Activated naive CD8-positive, alpha-beta T cell treated with anti-CD3 and anti-CD28 coated beads for 36 hours (primary cell): ENCODE measurements at places on chromosomes 4 and X. TPM values are rescaled to one million over a fixed set of nuclear protein-coding genes. Genes with fewer than 3 reads are reported as not detected.

DNA sequence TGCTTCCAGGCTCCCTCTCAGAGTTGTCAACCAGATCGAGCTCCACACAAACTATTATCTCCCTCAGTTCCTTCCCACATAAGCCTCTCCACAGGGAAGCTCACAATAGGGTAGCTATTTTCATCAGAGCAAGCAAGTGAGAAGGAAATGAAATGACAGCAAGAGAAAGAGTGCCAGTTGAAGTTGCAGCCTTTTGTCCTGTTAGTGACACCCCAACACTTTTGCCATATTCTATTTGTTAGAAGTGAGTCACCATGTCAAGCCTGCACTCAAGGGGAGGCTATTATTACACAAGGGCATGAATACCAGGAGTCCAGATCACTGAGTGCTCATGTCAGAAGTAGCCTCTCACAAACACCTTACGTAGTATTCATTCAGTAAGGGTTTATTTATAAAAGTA, 266.3 kb upstream of the NOCT start:
- no peak for DNase-seq

DNA sequence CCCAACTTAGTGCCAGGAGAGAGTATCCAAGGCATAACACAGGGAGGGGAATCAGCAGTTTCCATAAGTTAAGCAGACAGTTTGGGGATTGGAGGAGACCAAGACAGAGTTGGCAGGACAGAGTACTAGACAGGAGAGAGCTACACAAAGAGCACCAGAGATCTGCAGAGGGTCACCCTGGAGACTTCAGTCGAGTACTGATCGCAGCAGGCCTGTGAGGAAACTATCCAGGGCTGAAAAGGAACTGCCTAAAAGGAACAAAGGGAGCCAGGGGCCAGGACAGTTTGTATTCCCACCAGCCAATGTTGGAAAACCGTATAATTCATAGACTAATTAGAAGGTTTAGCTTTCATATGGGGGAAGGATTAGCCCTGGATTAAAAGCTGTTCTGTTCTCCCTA, 80.6 kb upstream of the ENPP6 start:
- no peak for DNase-seq

GRCh38 chr4:156190615-156191014, 236.9 kb upstream of the CTSO start:
- no peak for DNase-seq

DNA sequence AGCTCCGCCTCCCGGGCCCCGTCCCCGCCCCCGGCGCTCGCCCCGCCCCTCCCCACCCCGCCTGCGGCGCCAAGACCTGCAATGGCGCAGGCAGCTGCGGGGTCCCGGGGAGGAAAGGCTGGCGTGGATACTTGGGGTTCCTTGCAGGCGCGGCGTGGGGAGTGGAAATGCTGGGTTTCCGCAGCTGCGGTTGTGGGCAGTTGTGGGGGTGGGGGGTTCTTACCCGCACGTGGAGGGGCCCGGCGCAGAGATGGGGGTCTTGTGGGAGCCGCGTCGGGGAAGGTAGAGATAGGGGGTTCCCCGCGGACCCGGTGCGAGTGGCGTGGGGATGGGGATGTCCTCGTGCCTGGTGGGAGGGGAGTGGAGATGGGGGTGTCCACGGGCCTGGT, 680 bp upstream of the ASMTL start:
- DNase-seq = no peak

DNA sequence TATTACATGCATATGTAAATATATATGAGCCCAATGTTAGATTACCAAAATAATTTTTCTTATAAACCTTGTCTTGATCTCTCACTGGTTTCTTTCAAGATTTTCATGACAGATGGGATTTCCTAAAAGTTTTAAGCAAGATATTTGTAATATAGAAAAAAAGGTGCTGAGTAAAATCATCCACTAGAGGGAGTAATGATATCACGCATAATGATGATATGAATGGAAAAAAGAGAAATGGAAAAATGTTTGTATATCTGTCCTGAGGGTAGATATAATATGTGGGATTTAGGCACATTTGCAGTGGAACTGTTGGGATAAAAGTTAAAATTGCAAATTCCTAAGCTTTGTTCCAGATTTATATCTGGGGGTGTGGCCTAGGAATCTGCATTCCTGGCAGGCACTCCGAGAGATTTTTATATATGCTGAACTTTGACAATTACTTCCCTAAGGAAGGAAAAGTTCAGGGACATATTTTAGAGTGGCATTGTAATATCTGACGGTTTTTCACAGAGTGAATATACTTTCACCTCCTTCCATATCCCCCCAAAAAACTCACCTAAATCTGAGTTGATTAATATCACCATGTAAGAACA, 60.5 kb downstream of the TMA16 start:
- no peak for DNase-seq

- DNase-seq = no peak
Measured at GRCh38 chr4:47061435-47061834, 30.1 kb downstream of the GABRB1 start.

- no peak for DNase-seq
Measured at GRCh38 chr4:53193111-53193510, 172.8 kb downstream of the SCFD2 start.

DNA sequence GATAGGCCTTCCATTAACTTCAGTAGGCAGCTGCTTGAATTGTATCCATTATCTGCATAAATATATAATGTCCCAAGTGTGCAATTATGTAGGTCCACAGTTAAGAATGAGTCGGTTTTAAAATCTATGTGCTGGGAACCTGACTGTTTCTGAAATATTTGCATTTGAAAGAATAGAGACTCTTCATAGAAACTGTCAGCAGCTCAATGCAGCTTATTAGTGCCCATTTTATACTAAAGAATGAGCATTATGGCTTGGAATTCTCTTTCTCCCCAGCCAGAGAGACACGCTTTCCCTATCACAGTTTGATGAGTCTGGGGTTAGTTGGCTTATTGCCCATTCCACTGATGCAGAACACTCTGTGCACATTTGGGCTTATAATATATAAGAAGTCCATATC, 202.0 kb upstream of the PCDH7 start:
- DNase-seq = no peak

- DNase-seq = no peak
Measured at GRCh38 chrX:47168495-47169073, 23.6 kb downstream of the RBM10 start.

DNA sequence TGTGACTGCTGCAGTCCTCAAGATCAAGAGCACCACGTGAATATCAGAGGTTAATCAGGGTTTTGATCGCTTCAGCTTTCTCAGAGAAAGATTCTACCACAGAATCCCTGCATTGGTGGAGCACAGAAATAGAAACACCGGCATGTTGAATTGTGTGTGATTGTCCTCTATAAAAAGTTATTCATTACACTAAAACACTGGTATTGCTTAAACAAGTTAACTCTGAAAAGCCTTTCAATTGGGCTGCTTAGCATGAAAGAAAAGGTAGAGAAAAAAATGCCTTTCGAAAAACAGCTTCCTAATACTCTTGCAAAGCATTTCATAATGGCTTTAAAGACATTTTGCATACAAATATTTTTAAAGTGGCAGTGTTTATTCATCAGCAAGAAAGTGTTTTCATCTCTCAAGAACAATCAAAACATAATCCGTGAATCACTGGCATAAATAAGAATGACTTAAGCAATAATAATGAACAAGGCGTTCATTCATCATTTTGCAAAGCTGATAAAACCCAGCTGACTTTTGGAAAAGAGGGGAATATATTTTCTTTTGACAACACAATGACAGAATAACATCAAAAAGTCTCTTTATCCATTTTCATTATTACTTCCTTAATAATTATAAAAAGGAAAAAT, 61.1 kb downstream of the HELT start:
- no peak for DNase-seq

DNA sequence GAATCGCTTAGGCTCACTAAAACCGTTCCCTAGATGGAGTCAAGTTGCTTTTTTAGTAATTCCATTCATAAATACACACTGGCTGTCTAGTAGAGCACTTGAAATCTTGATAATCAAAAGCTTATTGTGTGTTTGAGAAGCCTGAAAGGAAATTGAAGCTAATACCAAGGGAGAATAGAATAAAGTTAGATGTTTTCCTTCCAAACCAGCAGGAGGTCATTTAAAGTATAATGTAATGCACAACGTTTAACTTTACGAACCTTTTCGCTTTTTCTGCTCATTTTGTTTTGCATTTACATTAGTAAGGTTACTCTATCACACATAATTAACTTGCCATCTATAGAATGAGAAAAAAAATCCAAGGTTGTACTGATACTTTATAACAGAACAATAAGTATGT, 440.9 kb downstream of the NKX6-1 start:
- DNase-seq = no peak

- DNase-seq = no peak
Measured at GRCh38 chr4:171876636-171877035, 63.4 kb downstream of the GALNTL6 start.

DNA sequence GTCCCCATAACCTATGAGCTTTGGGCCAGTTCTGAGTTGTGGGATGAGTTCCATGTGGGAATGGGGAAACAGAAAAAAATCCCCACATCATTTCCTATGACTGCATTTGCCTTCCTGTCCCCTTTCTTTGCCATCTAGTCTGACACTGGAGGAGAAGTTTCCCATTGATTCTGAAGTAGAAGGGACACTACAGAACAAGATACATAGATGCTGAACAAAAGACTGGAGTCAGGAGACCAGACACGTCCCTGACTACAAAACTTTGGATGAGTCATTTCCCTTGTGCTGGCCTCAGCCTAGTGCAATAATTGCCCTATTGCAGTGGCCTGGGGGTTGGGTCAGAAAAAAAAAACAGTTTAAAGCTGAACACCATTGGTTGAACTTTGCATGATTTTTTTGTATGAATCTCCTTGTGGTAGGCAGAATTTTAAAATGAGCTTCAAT, 22.1 kb downstream of the BEX3 start:
- no peak for DNase-seq

DNA sequence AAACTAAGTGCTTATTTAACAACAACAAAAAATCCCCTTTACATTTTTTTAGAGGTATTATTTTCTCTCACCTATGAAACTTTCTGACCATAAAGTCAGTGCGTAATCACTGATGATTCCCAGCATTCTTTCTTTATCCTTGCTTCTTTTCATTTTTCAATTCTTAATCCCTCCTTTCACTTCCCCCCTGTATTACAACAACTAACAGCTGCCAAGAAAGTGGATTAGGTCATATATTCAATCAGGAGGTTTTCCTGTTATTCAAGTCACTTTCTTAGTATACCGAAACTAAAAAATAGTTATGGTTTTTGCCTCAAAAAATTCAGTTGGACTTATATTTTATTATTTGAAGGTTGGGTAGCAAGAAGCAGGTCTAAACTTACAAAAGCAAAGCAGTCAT, 2.1 kb upstream of the STAP1 start:
- DNase-seq = no peak

DNA sequence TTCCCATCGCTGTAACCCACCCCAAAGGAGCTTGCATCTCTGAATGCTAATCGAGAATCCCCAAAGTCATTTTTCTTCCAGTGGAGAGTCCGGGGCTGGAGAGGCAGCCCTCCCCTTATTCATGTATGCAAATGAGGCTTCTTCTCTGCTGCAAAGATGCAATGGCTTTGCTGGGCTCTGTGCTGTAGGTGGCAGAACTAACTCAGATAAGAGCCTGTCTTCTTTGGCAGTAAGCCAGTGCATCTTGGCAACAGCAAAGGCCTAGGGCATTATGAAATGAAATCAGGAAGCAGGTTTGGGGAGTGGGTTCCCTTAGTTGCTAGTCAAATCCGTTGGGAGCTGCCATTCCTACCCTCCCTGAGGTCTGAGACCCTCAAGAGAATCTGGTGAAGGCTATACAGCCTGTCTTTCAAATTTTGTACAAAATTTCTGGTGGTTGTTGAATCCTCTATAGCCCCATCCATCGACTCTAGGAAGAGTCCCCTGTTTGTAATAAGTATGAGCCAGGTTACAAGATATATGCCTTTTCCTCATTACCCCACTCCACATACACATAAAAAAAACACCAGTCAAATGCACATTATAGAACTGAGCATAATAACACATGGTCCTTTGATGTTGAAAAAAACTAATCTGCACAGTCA, 290.6 kb upstream of the TAPT1 start:
- no peak for DNase-seq

GRCh38 chr4:118012142-118012541, 22.1 kb upstream of the NDST3 start:
- no peak for DNase-seq

GRCh38 chr4:176601124-176601523, 191.6 kb downstream of the VEGFC start:
- no peak for DNase-seq

GRCh38 chr4:100189820-100190642, at the start of gene DDIT4L:
TSS of gene DDIT4L (minus strand) at chr4:100190468. CDS start at chr4:100189983, 485 bp downstream.
- no peak for DNase-seq

- DNase-seq = no peak
Measured at GRCh38 chr4:98996056-98996764, 689 bp downstream of the METAP1 start.

DNA sequence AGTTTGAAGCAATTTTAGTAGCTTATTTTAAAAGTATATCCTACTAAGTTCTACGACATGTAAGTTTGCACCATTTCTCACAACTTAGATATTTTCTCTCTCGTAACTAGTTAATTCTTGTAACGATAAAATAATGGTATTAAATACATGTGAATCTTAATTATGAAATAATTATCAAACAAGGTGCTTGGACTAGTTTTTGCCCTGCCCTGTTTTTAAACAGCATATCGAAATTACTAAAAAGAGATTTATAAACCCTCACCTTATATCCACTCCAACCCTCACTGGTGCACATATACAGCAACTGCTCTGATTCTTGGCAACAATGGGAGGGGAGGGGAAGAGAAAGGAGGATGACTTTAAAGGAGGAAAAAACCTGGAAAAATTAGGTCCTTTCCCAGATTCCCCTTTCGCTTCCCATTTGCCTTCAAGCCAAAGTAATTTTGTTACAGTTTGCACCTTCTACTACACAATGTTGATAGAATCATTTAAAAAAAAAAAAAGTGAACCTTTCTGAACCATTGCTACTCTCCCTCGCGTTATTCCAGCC, 820 bp upstream of the MAB21L2 start:
- DNase-seq = no peak

GRCh38 chr4:142984871-142985585, 138.9 kb upstream of the INPP4B start:
- no peak for DNase-seq

GRCh38 chrX:71162981-71163380, 18.3 kb downstream of the NLGN3 start:
- no peak for DNase-seq

GRCh38 chr4:145679520-145679919, 426 bp upstream of the C4orf51 start:
- no peak for DNase-seq

SSX2 gene
- not detected for total RNA-seq

PDGFC gene
- not detected for total RNA-seq

ARHGAP4 gene
- 123 TPM for total RNA-seq

RHOXF2B gene
- total RNA-seq = not detected

VEGFD gene
- not detected for total RNA-seq

TCEAL6 gene
- total RNA-seq = not detected

PAK3 gene
- total RNA-seq = not detected

GPRASP2 gene
- 1.6 TPM for total RNA-seq

HTR2C gene
- not detected for total RNA-seq

SCOC gene
- total RNA-seq = 46.2 TPM

APELA gene
- not detected for total RNA-seq

SYN1 gene
- total RNA-seq = 0.91 TPM

SRPK3 gene
- total RNA-seq = not detected

DMRTC1B gene
- not detected for total RNA-seq
